Stimulated activated CD4-positive, alpha-beta T cell treated with anti-CD3 and anti-CD28 coated beads, Interleukin-4, amount 100 ng/mL, for 48 hours (primary cell): ENCODE measurements at places on chromosomes 5 and 9.

DNA sequence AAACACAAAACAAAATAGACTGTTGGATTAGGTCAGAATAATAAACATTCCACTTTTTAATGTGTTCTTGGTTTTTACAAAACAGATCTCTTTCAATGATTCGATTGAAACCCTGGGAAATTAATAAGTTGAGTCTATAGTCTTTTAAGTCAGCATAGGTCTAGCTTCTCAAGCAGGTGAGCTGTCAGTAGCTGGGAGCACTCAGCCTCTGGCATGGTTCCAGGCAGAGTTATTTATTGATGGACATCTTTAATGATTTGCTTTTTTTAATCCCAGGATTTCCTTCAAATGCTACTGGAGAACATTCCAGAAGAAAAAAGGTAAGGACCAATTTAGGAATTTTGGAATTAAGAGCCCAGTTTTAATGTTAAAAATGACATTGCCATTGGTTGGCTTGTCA is 241.0 kb downstream of the AOPEP start:
- no peak for DNase-seq

GRCh38 chr5:109455598-109456096 is 45.9 kb upstream of the PJA2 start:
- DNase-seq = no peak

DNA sequence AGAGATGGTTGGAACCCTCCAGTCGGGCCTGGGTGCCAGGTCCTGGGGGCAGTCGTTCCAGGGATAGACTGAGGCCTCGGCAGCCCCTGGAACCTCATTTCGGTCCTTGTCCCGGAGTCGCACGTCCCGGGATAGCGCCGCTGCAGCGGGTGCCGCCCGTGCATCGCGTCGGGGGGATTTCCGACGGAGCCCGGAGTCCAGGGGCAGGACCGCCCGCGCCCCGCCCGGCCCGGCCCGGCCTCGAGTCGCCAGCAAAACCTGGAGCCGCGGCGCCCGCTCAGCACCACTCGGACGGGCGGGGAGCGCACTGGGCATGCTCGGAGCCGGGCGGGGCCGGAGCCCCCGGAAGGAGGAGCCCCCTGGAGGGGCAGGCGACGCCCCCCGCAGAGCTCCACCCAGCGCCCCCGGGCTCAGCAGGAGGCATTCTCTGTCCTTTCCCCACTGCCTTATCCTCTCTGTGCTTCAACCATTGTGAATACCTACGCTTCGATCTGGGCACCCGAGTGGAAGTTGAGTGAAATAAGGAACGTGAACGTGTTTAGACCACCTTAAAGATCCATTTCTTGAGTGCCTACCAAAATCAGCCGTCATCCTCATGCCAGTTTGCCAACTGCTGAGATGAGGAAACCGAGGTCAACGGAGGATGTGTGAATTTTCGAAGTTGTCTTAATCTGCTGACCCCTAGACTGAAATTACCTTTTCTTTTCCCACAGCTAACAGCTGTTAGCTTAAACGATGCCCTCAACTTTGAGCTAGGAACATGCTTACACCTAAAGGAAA is 1.7 kb upstream of the PTPN3 start:
- DNase-seq = no peak

GRCh38 chr5:114822863-114823262 is 346.8 kb downstream of the TRIM36 start:
- DNase-seq = no peak

GRCh38 chr5:42572313-42572712 is 149.1 kb downstream of the GHR start:
- no peak for DNase-seq

- DNase-seq = no peak
Observed at GRCh38 chr5:3595006-3595961, at the start of gene IRX1. IRX1 (plus strand) TSS chr5:3595832; CDS start chr5:3596106, 274 bp downstream.

DNA sequence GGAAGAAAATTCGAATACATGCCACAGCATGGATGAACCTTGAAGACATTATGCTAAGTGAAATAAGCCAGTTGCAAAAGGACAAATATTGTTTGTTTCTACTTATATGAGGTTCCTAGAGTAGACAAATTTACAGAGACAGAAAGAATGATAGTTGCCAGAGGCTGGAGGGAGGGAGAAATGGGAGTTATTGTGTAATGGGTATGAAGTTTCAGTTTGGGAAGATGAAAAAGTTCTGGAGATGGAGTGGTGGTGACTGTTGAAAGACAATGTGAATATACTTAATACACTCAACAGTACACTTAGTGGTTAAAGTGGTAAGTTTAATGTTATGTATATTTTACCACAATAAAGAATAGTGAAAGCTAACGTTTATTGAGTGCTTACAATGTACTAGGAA is 99.6 kb upstream of the SLC44A1 start:
- DNase-seq = no peak
